ENCODE measurements at places on chromosomes 5 and 9.

DNA sequence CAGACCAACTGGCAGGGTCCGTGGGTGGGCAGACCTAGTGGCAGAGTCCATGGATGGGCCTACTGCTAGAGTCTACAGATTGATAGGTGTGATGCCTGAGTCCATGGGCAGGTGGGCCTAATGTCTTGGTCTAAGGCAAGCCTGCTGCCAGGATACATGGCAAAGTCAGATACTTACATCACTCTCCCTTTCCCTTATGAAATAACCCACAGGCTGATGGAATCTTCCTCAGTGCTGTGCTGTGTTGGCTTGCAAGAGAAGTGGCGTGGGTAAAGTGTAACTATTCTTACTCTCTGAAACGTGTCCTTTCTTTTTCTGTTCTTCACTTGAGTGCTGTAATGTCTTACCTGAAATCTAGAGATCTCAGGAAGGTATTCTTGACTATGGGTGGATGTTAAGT is 67.3 kb upstream of the ADRB2 start:
- DNase-seq, result no peak

- DNase-seq, result no peak
Measured at GRCh38 chr9:131690462-131690861, 49.4 kb downstream of the RAPGEF1 start.

DNA sequence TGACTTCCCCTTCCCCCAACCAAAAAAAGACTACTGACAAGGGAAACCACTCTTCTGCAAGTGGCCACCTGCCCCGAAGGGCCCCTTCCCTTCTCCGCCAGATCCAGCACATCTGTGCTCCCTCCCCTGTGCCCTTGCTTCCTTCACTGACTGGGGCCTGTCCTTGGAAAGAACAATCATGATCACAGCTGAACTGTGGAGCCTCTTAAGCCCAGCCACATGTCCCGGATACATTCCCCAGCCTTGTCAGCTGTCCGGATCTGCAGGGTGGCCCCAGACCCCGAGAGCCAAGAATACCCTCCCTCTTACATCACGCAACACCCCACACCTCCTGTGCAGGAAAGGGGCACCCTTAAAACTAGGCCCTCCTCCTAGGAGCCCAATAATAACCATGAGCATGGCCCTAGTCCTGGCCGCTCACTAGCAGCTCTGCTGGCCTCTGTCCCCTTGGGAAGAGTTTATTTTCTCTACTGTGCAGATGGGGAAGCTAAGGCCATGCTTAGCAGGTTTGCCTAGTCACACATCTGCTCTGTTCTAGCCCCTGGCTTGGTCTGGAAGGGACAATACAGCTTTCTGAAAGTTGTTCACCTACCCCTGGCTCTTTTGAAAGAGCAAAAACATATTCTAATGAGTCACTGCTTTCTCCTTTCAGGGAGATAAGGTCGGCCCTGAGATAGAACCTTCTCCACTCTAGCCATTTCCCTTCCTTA is 3.8 kb downstream of the SPRY4 start:
- no peak for DNase-seq

DNA sequence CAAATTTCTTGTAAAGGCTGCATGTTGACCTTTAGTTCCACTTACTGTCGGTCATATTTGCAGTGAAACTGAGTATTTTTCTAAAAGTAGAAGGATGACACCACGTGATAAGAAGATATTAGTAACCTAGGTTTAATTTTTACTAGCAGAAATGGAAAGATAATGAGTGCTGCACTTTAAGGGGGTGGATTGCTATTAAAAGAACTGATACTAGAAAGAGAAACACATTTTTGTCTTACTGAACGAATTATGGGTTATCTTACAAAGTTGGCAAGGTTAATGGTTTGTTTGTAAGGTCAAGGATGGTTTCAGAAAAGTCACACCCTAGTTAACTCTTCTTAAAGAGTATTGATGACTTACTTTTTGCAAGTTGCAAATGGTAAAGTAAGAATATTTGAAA is 2.4 kb downstream of the MACIR start:
- DNase-seq, result peak; percentile 6

DNA sequence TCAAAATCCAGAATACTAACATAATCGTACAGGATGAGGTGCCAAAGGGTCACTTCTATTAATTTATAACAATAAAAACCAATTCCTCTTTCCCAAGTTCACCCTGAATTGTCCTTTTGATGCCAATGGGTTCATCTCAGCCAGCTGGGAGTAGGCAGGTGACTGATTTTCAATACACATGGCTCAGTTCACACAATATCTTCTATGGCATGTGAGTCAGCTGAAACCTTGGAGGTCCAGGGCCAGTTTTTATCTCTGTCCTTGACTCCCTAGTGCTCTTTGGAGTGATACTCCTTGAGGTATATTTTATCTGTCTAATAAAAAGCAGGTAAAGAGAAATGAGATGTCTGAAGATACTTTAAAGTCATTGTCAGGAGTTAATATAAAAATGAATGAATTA is 186.6 kb downstream of the SMC2 start:
- no peak for DNase-seq

- DNase-seq, result no peak
Measured at GRCh38 chr5:143275512-143276363, 127.7 kb downstream of the NR3C1 start.

- DNase-seq, result peak; percentile 93
Measured at GRCh38 chr9:134545543-134546245, 95.9 kb upstream of the COL5A1 start.

- DNase-seq, result no peak
Measured at GRCh38 chr9:98359569-98359968, 104.1 kb upstream of the TBC1D2 start.

- no peak for DNase-seq
Measured at GRCh38 chr9:132293145-132293721, 61.6 kb downstream of the SETX start.

GRCh38 chr5:112208699-112209615 is 210.1 kb downstream of the EPB41L4A start:
- DNase-seq, result no peak

DNA sequence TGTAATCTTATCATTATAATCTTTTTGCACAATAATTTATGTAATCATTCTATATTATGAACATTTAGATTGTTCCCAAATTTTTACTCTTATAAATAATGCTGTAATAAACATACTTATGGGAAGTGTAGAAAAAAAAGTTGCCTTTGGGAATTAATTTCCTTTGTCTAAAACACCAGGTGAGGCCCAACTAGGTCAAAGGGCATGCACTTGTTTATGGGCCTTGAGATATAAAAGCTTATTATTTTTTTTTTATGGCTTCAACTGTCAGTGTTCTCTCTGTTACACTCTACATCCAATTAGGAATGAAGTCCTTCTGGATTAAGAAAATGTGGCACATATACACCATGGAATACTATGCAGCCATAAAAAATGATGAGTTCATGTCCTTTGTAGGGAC is 6.5 kb upstream of the PRLR start:
- DNase-seq, result no peak

GRCh38 chr9:124251605-124252378 is 6.0 kb upstream of the NEK6 start:
- DNase-seq, result peak; percentile 45

DNA sequence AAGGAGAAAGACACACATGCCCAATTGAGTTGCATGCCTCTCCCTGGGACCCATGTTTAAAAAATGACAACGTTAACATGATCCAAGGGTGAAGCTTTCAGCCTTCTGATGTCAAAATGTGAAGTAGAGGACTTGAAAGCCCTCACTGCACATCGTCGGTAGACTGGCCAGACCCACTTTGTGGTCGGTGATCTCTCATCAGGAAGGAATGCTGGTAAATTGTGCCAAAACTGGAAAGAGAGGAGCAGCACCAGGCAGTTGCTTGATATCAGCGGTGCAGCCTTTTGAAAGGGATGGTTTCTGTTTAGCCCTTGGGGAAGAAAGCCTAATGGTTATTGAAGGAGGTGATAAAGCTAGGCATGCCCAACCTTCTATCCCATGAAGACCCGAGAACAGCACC is 125.3 kb upstream of the MARCHF11 start:
- no peak for DNase-seq

DNA sequence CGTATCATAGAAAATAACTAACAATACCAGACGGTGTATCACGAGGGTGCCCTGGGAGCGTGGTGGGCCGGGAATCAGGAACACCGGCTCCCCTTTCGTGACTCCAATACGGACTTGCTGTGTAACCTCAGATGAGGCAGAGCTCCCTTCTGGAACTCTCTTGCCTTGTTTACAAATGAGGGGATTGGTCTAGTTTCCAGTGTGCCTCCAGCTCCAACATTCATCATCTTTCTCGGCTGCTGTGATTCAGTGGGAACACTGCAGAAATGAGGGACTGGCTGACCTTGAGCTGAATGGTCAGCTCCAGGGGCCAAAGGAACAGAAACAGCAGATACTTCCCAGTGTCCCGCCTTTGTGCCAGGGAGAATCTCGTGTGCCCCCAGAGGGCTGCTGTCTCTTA is 22.6 kb upstream of the TGFBI start:
- no peak for DNase-seq

DNA sequence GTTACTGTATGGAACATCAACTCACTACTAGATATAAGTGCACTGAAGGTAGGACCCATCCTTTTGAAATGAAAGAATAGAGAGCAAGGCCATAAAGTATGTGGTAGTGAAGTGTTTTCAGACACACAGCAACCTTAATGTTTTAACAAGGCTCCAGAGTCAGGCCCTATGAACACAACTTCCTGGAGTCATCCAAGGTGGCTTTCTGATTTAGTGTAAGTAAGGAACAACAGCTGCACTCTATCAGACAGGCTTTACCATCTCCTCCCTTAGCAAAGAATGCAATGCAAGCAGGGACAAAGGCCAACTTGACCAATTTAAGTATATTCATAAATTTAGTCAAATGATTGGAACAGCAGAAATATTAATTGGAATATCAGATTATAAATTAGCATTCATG is 90.1 kb downstream of the MPDZ start:
- no peak for DNase-seq

DNA sequence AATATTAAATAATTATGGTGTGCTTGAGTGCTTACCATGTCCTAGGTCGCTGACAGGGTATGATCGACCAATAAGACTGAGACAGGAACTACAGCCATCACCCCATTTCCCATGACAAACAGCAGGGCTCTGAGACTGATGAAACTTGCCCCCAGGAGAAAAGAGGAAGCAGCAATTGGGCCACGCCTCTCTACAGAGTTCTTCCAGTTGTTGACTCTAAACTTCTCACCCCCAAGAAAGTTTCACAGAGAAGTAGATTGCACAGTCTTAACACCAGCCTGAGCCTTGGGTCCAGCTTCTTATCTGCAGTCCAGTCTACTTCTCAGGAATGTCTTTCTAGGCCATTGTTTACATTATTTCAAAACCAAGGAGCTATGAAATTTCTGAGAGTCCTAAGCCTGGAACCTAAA is 182.2 kb upstream of the ANKRD55 start:
- DNase-seq, result no peak

DNA sequence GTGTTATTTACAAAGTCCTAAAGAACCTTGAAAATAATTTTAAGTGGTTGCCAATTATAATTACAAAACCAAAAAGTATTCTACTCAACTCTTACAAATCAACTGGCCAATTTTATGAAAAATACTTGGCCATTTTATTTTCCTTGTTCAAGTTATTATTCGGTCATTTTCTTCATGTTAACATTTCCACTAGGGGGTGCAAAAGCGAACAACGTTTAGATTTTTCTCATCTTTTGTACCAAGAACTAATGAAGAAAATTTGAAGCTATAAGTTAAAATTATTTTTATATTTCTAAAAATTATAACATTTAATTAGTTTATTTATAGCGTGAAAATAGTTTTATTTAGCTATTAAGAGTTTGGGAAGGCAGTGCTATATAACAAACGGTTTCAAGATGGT is 1453.3 kb downstream of the MAT2B start:
- no peak for DNase-seq

GRCh38 chr5:5291357-5291756 is 131.1 kb upstream of the ICE1 start:
- DNase-seq, result no peak

DNA sequence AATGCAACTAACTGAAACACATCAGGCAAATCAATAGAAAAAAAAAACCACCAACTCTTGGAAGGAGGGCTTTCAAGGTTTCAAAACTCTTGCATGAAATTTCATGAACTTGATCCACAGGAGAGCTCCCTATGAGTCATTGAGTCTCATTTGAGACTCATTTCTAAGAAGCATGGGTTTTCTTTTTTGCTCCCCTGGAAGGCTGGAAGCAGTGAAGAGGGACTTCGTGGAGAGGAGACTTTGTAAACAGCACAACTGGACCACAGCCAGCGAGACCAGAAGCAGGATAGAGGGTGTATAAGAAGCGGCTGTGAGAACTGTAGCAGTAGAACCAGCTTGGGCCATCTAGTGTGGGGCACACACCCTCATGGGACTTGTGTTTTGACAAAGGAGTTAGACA is 41.2 kb upstream of the RAPGEF1 start:
- DNase-seq, result no peak

DNA sequence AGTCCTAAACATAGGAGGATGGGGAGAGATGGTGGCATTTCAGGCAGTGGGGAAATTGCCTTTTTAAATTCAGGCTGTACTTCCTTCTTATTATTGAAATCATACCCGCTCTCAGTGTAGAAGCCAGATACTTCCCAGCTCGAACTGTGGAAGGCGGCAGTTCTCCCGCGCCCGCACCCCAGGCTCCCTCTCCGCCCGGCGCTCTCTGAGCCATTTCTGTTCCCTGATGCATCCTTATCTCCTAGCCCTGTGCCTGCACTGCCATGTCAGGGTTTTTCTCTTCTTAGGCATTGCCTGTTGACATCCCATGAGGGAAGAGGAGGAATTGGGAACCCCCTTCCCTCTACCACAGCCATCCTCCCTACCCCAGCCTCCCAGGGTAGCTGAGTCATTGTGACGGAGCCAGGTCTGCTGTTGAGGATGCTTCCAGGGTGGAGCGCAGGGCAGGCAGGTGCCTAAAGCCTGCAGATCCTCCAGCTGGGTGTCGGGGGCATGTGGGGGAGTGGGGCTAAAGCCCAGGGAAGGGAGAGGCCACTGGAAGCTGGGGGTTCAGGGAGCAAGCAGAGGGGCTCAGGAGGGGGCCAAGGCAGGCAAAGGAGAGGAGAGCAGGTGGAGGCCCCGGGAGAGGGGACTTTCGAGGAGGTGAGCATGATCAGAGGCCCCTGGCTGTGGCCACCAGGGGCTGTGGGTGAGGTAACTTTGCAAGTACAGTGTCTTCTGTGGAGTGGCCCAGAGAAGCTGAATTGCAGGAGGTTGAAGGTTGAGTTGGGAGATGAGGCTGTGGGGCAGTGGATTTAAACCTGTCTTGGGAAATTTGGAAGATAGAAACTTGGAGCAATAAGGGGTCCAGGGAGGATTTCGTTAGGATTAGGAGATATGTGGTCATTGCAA is 16.2 kb downstream of the LAMC3 start:
- no peak for DNase-seq

DNA sequence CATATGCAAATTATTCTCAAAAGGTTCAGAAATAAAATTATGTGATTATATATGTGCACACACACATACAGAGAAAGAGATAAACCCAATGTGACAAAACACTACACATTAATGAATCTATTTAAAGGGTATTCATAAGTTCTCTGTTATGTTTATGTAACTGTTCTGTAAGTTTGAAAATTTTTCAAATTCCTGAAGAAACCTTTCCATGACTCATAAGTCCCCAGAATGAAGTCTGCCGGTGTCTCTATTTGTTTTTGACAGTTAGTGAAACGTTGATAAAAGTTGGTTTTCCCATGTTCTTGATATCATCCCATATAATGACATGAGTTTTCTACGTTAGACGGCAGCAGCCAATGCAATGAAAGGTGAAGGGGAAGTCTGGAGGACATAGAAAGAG is 199.5 kb upstream of the PUM3 start:
- DNase-seq, result no peak

- DNase-seq, result peak; percentile 75
Measured at GRCh38 chr5:143147902-143148301, 255.6 kb downstream of the NR3C1 start.

Measured in muscle of back (tissue), 13 donors.